ENCODE measurements at places on chromosomes 12 and 14. TPM values are rescaled to one million over a fixed set of nuclear protein-coding genes. Genes with fewer than 3 reads are reported as not detected.
A peak's percentile ranks its signal among the peaks of the same experiment; 100 is the strongest.

The AQP5 gene
- not detected for polyA plus RNA-seq

The KCNC2 gene
- polyA plus RNA-seq: not detected

The MAX gene
- 70.4 TPM for polyA plus RNA-seq

The NOP9 gene
- 13.4 TPM for polyA plus RNA-seq

The JKAMP gene
- polyA plus RNA-seq: 78.8 TPM

The SLC38A4 gene
- polyA plus RNA-seq: 0.18 TPM

The ANKS1B gene
- polyA plus RNA-seq: not detected

The DAO gene
- not detected for polyA plus RNA-seq

The PTPRR gene
- 0.26 TPM for polyA plus RNA-seq

The SCN8A gene
- 0.50 TPM for polyA plus RNA-seq

The GALNT6 gene
- 4.1 TPM for polyA plus RNA-seq

The RNASE2 gene
- polyA plus RNA-seq: not detected

The PSMA6 gene
- polyA plus RNA-seq: 193 TPM

The CCDC175 gene
- polyA plus RNA-seq: not detected

The TCL1B gene
- not detected for polyA plus RNA-seq

The CAPZA3 gene
- polyA plus RNA-seq: not detected

The AKAP3 gene
- 0.44 TPM for polyA plus RNA-seq

The PNMA1 gene
- 17.0 TPM for polyA plus RNA-seq

The WNT1 gene
- polyA plus RNA-seq: not detected

The PIK3C2G gene
- 1.9 TPM for polyA plus RNA-seq

The GLIPR1L2 gene
- polyA plus RNA-seq: 0.42 TPM

The RFLNA gene
- polyA plus RNA-seq: 0.20 TPM

- peak; percentile 68 for DNase-seq
Measured at GRCh38 chr12:94650143-94651056, at the start of gene TMCC3. Gene TMCC3 (minus strand): TSS chr12:94650557. CDS start chr12:94650430, 127 bp downstream.

- DNase-seq: no peak
Measured at GRCh38 chr14:22282949-22283348, 306.1 kb downstream of the DAD1 start.

- peak; percentile 92 for DNase-seq
Measured at GRCh38 chr12:46664761-46665287, 161.0 kb downstream of the SLC38A4 start.

DNA sequence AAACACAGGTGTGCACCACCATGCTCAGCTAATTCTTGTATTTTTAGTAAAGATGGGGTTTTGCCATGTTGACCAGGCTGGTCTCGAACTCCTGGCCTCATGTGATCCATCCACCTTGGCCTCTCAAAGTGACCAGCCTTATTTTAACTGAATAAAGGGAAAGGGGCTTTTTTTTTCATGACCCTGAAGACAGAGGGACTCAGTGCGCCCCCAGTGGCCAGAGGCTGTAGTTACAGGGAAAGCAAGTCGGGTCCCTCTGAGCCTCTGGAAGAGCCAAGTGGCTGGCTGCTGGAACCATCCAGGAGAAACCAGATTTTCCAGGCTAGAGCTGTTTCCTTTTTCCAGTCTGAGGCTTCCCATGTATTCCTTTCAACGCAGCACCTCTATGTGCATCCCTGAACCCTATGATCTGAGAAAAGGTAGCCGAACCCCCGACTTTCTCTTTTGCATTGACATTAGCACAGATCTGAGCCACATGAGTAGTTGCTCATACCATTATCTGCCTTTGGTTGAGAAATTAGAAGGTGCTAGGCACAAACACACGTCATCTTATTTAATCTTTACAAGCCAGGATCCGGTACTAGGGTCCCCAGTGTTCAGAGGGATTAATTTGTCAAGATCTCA, 342.7 kb downstream of the CACNA1C start:
- DNase-seq: no peak

- DNase-seq: no peak
Measured at GRCh38 chr12:96028538-96028937, 6.8 kb downstream of the LTA4H start.

DNA sequence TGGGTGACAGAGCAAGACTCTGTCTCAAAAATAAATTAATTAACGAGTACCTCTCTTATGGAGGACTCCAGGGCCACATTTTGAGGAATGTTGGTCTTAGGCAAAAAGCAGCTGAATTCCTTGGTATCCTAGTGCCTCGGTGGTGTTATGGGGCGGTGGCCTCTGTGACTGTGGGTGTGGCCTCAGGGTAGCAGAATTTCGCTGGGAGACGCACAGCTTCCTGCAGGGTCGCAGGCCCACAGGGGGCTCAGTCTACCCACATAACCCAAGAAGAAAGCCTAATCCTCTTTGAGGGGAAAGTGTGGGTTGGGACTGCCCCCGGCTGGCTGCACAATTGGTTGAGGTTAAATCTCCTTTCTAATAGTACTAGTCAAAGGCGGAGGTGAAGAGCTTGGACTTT, 11.2 kb upstream of the SERPINA4 start:
- no peak for DNase-seq

DNA sequence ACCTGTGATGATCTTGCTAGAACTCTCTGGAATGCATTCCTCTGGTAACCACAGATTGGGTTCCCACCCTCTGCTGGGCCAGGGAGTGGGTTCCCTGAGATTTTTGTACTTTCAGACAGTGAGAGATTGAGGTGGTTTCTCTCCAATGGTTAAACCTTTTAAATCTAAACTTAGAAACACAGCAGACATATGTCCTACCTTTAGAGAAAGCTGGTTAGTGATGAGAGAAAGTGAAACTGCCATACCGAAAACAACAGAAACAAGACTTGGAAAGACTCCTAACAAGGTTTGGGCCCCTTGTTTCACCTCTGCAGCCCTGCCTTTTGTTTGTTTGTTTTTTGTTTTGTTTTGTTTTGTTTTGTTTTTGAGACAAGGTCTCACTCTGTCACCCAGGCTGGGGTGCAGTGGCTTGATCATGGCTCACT, 9.7 kb upstream of the SGPP1 start:
- DNase-seq: no peak

DNA sequence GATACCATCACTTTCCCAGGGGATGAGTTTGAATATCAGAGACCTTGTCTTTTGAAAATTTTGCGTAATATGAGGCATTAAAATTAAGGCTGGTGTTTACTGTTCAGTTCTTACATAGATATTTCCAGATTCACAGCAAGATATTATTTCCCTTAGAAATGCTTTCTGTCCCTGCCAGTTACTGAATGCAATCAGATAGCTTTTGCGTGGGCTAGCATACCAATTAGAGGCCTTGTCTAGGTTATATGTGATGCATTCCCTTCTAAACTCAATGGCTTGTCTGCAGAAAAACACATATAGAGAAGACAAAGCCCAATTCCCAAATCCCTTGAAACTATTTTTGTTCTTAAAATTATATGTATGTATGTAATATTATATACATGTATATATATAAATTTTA, 167.8 kb downstream of the RMST start:
- DNase-seq: no peak

- peak; percentile 28 for DNase-seq
Measured at GRCh38 chr14:99554757-99555531, 49.1 kb downstream of the CCDC85C start.

- DNase-seq: no peak
Measured at GRCh38 chr12:65606008-65606766, 218.1 kb upstream of the HMGA2 start.

- no peak for DNase-seq
Measured at GRCh38 chr12:40469736-40470135, 222.5 kb upstream of the CNTN1 start.

GRCh38 chr12:105667973-105668743, 337.7 kb downstream of the C12orf75 start:
- no peak for DNase-seq

DNA sequence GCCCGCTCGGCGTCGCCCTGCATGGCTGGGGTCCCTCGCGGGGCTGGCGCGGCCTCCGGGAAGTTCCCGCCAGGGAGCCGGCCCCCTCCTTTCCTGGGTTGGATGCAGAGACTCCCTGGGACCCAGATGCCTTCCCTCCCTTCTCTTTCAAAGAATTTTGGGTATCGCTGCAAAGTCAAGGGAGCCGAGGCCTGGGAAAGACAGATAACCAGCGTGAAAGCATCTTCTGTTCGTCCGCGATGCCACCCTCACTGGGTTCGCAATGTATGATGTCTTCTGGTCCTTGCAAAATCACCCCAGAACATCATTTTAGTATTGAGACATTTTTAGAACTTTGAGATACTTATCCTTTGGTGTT, 451 bp downstream of the IRAK3 start:
- no peak for DNase-seq

DNA sequence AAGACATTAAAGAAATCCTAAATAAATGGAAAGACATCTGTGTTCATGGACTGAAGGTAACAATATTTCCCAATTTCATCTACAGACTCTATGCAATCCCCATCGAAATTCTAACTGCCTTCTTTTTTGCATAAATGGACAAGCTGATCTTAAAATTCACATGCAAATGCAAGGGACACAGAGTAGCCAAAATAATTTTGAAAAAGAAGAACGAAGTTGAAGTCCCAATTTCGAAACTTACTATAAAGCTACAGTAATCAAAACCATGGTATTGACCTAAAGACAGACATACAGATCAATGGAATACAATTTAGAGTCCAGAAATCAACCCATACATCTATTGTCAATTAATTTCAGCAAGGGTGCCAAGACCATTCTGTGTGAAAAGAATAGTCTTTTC, 16.4 kb upstream of the CD27 start:
- DNase-seq: no peak

DNA sequence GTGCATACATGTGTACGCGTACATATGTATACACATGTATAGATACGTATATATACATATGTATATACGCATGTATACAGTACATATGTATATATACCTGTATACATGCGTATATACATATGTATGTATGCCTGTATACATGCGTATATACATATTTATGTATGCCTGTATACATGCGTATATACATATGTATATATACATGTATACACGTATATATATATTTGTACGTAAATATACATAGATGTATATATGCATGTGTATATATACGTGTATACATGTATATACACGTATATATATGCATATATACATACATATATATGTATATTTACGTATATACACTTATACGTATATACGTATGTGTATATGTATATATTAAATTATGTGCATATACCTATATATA, 93.9 kb upstream of the ABCD2 start:
- no peak for DNase-seq

DNA sequence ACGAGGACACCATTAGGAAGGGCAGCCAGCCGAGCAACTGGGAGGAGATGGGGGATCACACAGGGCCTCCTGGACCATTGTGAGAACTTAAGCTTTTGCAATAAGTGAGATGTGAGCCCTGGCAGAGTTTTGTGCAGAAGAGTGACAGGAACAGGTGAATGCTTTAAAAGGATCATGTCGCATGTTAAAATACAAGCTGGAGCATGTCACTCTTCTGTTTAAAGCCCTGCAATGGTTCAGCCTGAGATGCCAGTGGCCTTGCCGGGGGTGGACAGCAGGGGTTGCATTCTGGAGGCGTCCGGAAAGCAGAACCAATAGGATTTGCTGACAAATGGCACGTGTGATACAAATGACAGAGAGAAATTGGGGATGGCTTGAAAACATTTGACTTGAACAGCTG, 137.5 kb upstream of the RFLNA start:
- DNase-seq: no peak

- no peak for DNase-seq
Measured at GRCh38 chr14:26191671-26192070, 406.2 kb downstream of the NOVA1 start.

DNA sequence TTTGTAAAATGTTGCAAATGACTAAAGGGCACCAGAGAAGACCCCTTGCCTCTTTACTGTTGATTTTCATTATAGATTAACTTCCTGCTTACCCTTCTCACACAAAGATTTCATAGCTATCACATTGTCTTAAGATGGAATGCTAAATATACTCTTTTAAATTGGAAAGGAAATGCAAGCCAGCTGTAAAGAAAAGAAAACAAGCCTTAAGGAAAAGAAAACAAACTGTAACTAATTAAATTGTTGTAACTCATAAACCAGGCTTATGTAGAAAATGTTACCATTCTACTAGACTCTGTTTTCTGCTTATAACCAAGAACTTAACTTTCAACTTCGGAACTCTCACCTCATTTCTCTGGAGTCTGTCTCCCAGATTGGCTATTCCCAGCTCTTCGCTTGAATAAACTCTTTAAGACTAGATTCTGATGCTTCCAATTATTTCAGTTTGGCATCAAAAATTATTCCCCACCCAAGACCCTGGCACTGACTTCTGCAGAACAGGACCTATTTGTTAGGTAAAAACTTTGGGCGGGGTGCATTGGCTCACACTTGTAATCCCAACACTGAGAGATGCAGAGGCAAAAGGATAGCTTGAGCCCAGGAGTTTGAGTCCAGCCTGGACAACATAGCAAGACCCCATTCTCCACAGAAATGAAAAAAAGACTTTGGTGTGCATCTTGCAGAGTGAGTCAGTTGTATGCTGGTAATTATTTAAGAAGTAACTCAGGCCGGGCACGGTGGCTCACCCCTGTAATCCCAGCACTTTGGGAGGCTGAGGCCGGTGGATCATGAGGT, 36.6 kb upstream of the CIT start:
- DNase-seq: no peak

- DNase-seq: peak; percentile 97
Measured at GRCh38 chr14:65290830-65291229, 121.7 kb upstream of the FUT8 start.

DNA sequence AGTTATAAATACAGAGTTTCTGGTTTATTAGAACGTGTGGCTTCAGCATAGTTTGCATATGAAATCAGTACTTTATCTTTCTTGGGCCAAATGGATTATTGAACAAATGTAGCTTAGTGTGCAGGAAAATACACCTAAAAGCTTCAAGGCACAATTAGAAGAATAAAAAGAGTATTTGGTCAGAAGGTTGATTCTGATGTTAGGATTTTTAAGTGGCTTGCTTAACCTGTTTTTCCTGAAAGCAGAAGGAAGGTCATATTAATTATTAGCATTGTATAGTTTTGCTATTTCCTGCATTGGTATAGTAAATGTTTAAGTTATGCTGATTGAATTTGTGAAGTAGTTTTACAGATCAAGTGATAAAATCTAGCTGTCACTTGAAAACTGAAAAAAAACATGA, 31.0 kb upstream of the GNS start:
- no peak for DNase-seq

DNA sequence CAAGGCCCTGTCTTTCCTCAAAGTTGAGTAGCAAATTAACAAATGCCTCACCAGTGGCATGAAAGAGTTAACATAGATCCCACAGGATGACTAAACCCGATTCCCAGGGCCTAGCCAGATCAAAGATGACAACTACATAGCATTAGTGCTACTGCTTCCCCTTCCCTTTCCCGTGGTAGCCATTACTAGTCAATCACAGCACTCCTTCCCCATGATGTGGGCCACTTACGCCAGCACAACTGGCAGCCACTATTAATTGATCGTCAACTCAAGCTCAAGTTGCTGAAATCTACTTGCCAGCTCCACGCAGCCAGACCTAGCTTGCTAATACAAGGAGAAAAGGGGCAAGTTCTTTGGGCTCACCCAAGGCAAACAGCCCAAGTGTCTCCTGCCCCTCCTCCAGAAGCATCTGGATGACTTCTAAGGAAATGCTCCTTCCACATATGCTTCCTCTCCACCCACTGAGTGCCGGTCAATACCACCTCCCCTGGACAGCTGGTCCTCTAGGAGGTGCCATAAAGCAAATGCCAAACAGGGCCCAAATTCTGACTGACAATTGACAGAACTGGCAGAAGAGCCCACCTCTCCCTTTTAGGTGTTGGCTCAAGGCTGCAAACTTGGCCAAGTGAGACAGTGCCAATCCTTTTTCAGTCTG, 72.6 kb downstream of the NUAK1 start:
- DNase-seq: no peak

- peak; percentile 4 for DNase-seq
Measured at GRCh38 chr14:49303946-49304516, 282.1 kb downstream of the RPS29 start.

- peak; percentile 96 for DNase-seq
Measured at GRCh38 chr12:67698672-67699581, 50.4 kb downstream of the DYRK2 start.

Measured in mammary epithelial cell (primary cell).